GM12878 (cell line): ENCODE measurements at places on chromosomes 11 and 22.

DNA sequence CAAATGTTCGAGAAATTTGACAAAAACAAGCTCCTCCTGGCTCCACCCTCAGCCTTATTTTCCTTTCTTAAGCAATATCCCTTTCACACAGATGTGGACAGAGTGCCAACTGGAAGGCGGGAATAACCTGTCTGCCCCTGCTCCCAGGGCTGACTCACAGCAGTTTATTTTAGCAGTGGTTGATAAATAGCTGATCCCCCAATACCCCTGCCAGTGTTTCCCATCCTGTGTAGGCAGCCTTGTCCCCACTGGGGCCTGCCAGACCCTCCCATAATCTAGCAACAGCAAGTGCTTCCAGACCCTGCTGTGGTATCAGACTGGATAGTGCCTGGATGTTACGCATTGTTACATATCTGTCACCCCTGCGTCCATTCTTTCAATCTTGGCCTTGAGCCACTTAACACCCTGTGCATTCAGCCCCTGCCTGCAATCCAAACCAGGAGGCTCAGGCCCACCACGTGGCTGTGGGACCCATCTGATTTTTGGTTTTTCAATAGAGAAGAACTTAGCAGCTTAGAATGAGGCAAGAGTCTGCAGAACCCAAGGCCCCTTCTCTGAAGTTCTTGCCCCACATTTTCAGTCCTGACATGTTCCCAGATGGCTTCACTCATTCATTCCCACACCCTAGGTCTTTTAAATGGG is 53.7 kb downstream of the PARVA start:
- DNase-seq, result no peak

DNA sequence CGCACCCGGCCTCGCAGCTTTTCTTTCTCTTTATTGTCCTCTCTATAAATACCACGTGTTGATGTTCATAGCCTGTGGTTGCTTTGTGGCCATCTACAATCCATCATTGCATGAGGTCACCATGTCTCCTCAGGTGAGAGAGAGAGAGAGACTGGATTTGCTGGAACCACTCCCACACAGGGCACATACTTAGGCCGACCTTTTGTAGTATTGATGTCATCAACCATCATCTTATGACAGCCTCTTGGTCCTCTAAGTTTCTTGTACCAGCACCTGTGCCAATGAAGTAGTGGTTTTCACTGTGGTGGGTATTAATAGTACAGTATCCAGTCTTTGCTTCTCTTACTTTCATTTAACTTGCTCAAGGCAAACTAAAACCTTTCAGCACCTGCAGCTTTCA is 22.8 kb upstream of the P2RY6 start:
- DNase-seq, result peak; percentile 32

- peak; percentile 63 for DNase-seq
These were observed 65.8 kb upstream of the MS4A8 start for GRCh38 chr11:60633645-60634044.

- DNase-seq, result no peak
These were observed 1218.1 kb downstream of the FAM181B start for GRCh38 chr11:81515566-81515965.

- no peak for DNase-seq
These were observed 48.5 kb upstream of the HSPA8 start for GRCh38 chr11:123110397-123110796.

- no peak for DNase-seq
These were observed 117.7 kb downstream of the PTPRJ start for GRCh38 chr11:48098024-48098423.

DNA sequence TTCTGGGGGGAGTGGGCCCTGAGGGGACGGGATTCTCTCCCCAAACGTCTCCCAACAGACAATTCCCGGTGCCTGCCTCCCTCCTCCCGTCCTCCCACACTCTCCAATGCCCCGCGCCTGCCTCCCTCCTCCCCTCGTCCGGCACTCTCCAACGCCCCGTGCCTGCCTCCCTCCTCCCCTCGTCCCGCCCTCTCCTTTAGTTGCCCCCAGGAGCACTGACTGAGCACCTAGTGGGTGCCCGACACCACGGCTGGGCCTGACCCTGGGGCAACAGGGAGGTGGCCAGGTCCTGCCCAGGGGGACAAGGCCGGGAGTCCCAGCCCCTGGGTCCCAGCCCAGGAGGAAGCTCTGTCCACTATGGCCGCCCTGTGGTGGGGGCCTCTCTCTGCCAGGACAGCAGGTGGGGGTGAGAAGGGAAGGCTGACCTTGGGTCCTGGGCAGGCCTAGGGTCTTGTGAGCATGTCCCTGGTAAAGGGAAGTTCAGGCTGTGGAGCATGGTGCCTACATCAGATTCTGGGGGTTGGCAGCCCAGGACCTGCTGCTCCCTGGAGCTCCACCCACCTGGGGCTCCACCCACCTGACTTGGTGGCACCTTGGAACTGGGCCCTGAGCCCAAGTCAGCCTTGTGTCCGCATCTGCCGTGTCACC is 942.3 kb downstream of the BRD1 start:
- DNase-seq, result no peak

DNA sequence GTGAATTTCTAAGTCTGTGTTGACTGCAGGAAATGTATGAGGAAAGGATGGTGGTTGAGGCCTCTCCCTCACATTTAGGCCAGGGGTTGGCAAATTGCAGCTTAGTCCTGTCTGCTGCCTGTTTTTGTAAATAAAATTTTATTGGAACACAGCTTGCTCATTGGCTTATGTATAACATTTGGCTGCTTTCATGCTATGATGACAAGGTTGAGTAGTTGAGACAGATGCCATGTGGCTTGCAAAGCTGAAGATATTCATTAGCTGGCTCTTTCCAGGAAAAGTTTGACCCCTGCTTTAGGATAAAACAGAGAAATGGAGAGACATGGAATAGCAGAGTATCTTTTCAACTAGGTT is 46.2 kb downstream of the BCR start:
- DNase-seq, result no peak

GRCh38 chr11:50080256-50080655 is 47.6 kb downstream of the OR4C45 start:
- DNase-seq, result no peak
